Left kidney (tissue), 8 donors: ENCODE measurements at places on chromosomes 5 and 9.

- no peak for DNase-seq
Observed at GRCh38 chr5:68318955-68319705, 103.6 kb downstream of the PIK3R1 start.

DNA sequence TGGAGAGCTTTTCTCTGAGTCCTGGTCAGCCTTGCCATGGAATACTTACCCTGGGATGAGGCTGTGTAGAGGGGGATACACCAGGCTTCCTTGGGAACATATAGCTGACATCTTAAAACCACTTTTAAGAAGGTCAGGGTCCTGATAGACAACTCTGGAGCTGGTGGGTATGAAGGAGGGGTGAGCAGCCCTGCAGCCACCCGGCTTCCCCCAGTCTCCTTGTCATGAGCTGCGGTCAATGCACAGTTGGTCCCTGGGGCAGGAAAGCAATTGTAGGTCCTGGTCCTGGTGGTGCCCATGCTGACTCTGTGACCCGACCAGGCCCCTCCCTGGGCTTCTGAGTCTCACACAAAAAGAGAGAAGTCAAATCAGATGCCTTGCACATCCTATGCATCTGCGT lies 63.6 kb downstream of the MRPL36 start:
- no peak for DNase-seq

DNA sequence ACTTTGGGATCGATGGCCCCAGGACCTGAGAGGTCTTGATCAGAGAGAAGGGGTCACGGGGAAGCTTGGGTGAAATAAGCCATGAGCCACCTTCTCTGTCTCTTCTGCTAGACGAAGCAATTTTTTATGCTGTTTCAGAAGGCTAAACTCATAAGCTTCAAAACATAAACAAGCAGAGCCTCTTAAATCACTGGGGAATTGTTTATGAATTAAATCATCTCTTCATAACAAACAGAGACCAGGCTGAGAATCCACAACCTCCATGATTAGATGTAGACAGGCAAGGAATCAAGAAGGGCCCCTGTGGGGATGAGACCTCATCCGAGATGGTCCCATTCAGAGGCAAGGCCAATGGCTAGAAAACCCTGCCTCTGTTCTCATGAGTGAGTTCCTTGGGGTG lies 21.7 kb upstream of the TCOF1 start:
- no peak for DNase-seq

- DNase-seq, result no peak
Observed at GRCh38 chr5:150596313-150596712, 44.1 kb upstream of the SYNPO start.

- DNase-seq, result no peak
Observed at GRCh38 chr5:72723581-72723980, 92.9 kb upstream of the TNPO1 start.

DNA sequence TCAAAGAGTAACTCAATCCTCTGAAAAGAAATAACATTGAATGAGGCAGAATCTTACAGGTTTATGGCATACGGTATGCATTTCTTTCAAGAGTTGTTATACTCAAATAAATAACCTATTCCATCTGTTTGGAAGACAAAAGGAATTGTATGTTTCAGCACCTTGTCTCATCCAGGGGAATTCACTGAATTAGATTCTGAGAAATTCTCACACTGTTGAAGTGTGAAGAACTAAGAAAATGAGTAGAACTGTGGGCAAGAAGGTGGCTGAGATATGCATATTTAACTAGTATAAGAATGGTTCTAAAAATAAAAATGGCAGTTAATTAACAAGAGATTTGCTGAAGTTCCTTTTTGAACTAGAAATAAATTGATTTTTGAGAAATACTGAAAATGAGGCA lies 279.3 kb upstream of the DAP start:
- no peak for DNase-seq

GRCh38 chr9:38337706-38338264 lies 54.7 kb upstream of the ALDH1B1 start:
- no peak for DNase-seq
